ENCODE measurements at places on chromosomes 16 and 17. TPM values are rescaled to one million over a fixed set of nuclear protein-coding genes. Genes with fewer than 3 reads are reported as not detected.

GRCh38 chr17:74623693-74624093 lies at the start of gene CD300E:
Gene CD300E, minus strand, starts transcription at chr17:74623738. Its CDS starts 117 bp downstream, at chr17:74623621.
- H3K4me1 ChIP-seq = no peaks in the 10 kb centered on the region
- H3K27me3 ChIP-seq = no peaks in the 10 kb centered on the region
- no peaks in the 10 kb centered on the region for H3K36me3 ChIP-seq
- DNase-seq = no peak
- H3K27ac ChIP-seq = no peak within 1 kb of the TSS

GRCh38 chr16:164827-165538 lies 795 bp upstream of the HBM start:
- H3K4me1 ChIP-seq = peaks cover 22% of the 10 kb centered on the region
- DNase-seq = no peak
- H3K27ac ChIP-seq = no peak overlapping the region
- H3K4me3 ChIP-seq = no peak overlapping the region
- no peaks in the 10 kb centered on the region for H3K36me3 ChIP-seq

ITGAL gene
- total RNA-seq = 648 TPM

DPEP3 gene
- 0.91 TPM for total RNA-seq

DNA sequence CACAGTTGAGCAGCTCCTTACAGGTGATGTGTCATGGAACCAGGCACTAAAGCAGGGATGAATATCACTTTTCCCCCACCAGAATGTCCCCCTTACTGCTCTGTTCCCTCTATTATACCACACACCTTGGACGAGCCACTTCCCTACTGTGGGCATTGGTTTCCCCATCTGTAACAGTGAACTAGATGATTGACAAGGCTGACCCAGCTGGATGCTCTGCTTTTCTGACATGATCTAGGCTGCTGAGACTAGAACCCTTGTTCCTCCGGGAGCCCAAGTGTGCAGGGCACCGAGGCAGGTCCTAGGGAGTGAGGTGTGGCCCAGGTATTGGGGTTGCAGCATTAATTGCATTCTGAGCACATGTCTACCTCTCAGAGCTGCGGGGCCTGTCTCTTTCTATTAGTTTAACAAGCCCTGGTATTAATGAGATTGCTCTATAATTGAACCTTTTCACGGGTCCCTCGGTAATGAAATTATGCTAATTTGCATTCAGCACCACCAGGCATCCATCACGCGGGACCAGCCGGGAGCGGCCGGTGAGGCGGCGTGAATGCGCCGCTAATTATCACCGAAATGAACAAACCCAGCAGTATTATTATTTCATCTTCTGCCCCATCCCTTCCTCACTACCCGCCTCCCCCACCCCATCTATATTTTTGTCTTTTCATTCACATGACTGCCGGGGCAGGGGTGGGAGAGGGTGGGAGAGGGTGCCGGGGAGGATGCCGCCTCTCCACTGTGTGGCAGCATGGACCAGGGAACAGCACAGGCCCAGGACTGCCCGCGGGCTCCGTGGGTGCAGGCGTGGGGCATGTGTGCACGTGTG lies 121.1 kb downstream of the CYLD start:
- DNase-seq = no peak
- no peaks in the 10 kb centered on the region for H3K36me3 ChIP-seq
- no peak overlapping the region for H3K4me3 ChIP-seq
- no peaks in the 10 kb centered on the region for H3K27me3 ChIP-seq
- no peaks in the 10 kb centered on the region for H3K4me1 ChIP-seq

GRCh38 chr17:46044286-46044928 lies 45.4 kb downstream of the STH start:
- no peaks in the 10 kb centered on the region for H3K27me3 ChIP-seq
- DNase-seq = peak; percentile 42
- no peak overlapping the region for H3K4me3 ChIP-seq
- H3K36me3 ChIP-seq = peaks cover 59% of the 10 kb centered on the region
- H3K4me1 ChIP-seq = no peaks in the 10 kb centered on the region

Measured in CD4-positive, alpha-beta memory T cell (primary cell).